Upper lobe of right lung (tissue), 1 donor: ENCODE measurements at places on chromosomes 1 and 21.

GRCh38 chr1:195202241-195202640, 1406.0 kb downstream of the KCNT2 start:
- DNase-seq = no peak

GRCh38 chr1:208821939-208822338, 577.8 kb upstream of the PLXNA2 start:
- DNase-seq = no peak

GRCh38 chr1:74197255-74197654, 721 bp downstream of the LRRIQ3 start:
- no peak for DNase-seq

DNA sequence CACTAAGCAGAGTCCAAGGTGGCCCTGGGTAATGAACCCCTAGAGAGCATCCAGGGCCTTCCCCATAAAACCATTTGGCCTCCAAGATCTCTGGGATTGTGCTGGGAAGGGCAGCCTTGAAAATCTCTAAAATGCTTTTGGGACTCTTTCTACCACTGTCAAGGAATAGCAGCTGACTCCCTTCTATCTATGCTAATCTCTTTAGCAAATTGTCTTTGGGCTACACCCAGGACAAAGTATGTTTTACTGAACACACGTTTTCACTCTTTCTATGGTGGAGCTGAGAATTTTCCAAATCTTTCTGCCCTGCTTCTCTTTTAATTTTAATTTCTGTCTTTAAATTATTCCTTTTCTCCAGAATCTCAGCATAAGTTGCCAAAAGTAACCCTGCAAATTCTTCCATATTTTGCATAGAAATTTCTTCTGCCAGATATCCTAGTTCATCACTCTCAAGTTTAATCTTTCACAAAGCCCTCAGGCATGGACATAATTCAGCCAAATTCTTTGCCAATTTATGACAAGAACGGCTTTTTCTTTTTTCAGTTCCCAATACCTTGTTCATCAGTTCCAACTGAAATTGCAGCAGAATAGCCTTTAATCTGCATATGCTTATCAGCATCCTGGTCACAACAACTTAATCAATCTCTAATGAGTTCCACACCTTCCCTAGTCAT, 687.0 kb upstream of the ADGRL4 start:
- no peak for DNase-seq
